H54 (cell line): ENCODE measurements at places on chromosomes 6 and 20.

GRCh38 chr6:79372757-79373156 lies 138.3 kb upstream of the HMGN3 start:
- no peak for DNase-seq

DNA sequence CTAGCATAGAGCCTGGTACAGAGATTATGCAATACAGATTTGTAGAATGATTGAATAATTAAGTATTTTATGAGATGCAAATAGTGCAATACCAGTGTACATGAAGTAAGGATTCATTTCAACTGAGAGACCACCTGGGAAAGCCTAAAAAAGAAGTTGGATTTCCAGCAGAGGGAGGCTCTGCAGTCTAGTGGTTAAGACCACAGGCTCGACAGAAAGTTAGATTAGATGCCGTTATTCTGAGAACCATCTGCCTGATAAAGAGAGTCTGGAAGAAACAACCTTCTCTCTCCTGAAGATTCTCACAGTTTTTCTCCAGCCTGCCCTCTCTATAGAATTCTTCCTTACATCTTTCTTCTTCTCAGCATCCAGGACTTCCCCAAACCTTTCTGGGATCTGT lies 13.6 kb upstream of the TNFRSF21 start:
- DNase-seq: no peak

DNA sequence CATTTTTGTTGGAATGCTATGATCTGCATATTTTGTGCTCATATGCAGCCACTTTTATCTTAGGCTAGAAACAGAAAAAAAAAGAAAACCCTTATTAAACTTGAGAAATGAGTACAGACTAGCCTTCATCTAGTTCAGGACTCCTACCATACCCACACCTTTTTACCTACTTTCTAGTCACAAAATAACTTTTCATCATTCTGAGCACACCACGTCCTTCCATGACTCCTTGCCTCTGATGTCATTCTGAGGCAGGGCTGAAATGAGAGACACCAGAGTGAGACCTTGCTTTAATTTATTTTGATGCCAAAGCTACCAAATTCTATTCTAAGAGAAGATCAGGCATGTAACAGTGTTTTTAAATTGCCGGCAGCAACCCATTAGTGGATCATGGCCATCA lies 38.8 kb downstream of the SNX3 start:
- DNase-seq: no peak

GRCh38 chr20:4152696-4153235 lies 137.4 kb upstream of the RNF24 start:
- DNase-seq: no peak

- peak; percentile 20 for DNase-seq
Measured at GRCh38 chr20:19947611-19948264, 69.4 kb upstream of the NAA20 start.

DNA sequence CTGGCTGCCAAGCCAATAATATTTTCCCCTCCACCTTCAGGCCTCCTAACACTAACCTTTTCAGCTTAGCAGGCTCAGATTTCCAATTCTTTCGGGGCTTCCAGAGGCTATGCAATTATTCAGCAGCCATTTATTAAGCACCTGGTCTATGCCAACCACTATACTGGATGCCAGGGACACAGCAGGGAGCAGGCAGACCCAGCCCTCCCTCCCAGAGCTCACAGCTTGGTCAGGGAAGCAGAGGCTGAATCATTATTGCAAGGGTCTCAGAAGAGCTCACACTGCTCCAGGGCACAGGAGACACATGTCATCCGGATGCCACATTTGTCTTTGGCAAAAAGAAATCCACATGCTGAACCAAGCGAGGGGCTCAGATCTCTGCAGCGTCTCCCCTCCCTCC lies 1.3 kb downstream of the BPIFB1 start:
- DNase-seq: no peak

GRCh38 chr6:51660767-51661166 lies 426.6 kb downstream of the PKHD1 start:
- no peak for DNase-seq

GRCh38 chr6:16533210-16533609 lies 228.1 kb downstream of the ATXN1 start:
- no peak for DNase-seq

- no peak for DNase-seq
Measured at GRCh38 chr6:43669050-43669921, 18.3 kb downstream of the MRPS18A start.

DNA sequence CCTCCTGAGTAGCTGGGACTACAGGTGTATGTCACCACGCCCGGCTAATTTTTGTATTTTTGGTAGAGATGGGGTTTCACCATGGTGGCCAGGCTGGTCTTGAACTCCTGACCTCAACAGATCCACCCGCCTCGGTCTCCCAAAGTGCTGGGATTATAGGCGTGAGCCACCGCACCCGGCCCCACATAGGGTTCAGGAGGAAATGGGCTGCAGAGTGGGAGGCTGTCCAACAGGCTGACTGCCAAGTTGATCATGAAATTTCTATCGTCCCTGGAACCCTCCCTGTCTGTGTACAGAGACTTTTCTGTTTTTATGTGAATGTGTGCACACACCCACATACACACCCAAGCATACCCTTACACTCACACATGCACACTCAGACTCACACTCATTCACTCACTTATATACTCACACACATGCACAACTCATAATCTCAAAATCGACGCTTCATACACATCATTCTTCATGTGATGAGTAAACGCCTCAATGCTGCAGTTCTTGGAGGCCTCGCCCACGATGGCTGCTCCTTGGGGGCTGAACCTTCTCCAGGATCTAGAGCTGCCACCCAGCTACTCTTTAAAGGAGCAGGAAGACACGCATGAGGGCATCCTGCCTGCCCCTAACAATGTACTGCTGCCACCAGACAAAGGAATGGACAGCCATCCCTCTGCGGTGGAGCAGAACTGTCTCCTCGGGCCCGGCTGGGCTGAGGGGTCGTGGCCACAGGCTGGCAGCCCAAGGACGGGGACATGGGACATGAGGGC lies 35.6 kb downstream of the SUN5 start:
- no peak for DNase-seq
